ENCODE measurements at places on chromosomes 12 and 14.

DNA sequence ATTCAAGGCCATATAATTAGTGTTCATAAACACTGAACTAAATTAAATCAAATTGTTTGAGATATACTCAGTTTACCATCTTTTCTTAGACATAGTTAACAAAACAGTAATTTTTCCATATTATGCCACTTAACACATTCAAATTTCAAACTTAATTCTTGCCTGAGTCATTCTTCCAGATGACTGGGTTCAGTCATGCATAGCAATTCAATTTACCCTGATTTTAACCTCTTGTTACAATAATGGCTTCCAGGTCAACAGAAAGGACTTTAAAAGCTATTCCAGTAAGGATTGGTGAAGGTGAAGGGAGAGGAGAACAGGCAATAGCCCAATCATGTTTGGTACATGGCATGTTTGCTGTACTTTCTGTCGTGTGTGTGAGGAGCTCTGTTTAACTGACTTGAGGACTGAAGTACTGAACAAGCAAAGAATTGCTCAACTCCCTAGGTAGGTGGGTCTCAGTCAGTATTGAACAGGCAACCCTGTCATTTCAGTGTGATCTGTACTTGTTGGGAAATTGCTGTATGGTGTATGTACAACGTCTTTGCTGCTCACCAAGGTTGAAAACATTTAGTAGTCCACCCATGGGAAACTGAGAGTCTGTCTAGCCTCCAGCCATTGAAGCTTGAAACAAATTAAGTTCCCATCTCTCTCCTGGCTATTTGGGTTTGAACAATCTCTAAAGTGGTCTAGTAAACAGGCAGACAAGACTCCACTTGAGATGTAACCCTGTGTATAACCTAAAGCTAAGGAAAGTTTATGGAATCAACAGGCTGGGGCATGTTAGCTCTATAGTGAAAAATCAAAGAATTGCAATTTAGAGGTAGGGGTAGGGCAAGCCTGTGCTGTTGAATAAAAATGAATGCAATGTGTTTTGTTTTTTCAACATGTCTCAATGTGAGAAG, 327.2 kb downstream of the BTG1 start:
- DNase-seq = no peak

GRCh38 chr12:31887109-31887811, 72.0 kb upstream of the RESF1 start:
- no peak for DNase-seq

DNA sequence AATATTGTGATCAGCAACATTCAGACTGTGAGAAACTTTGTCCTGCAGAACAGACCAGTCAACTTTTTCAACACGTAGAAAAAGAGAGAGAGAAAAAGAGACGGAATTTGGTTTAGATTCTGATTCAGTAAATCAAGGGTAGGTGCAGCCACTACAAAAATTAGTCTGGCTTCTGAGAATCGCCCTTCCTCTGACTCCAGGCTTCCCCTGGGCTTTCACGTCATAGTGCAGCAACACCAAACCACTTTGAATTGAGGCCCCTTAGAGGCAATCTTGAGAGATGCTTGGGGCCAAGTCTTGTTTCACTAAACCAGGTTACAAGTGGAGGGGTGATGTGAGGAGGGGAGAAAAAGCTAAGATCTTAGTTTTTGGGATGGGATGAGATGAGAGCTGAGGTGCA, 37.5 kb upstream of the PTGR2 start:
- DNase-seq = no peak

- no peak for DNase-seq
These were observed 172.4 kb downstream of the CALM1 start for GRCh38 chr14:90569201-90569600.

DNA sequence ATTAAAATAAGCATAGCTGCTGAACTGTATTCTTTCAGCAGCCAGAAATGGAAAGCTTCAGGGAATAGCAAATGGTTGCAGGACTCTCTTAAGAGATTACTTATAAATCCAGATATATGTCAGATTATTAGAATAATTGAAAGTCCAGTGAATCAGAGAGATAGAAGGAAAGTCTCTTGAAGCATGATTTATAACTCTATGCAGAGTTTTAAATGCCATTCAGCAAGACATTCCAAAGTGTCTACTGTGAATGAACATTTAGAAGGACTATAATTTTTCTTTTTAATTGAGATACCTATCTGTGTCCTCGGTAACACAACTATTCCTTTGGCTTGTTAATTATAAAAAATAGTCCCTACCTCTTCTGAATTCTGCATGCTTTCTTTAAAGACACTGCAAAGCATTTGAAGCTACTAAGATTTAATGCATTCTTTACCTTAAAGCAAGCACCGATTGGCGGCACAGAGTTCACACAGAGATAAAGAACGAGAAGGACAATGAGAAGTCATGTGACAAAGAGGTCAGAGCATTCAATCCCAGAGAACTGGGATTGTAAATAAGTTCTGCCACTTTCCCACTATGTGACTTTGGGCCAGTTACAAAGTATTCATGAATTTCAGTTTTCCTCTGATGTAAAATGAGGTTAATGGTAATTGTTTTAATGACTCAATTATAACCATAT, 371.0 kb upstream of the ATP2B1 start:
- no peak for DNase-seq

DNA sequence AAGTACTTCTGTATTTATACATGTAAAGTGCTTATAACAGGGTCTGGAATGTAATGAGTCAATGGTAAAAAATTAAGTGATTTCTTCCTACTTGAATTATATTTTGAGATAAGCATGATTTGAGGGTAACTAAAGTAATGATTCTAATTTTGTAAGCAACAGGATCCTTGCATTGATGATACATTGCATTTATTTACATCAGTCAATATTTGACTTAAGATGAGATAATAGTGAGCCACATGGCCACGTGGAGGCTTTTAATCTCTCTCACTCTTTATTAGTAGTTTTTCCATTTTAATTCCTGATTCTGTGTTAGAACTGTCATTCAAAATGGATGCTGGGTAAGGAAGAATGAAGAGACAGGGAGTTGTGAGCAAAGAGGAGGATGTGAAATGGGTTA, 298.1 kb upstream of the PRICKLE1 start:
- DNase-seq = no peak

Data from COR-L47 (cell line).